ENCODE measurements at places on chromosomes 6 and 20.

GRCh38 chr6:72781624-72782023 is 159.8 kb downstream of the KCNQ5 start:
- no peak for DNase-seq
- no peak overlapping the region for H3K27ac ChIP-seq
- H3K27me3 ChIP-seq: no peaks in the 10 kb centered on the region
- H3K4me1 ChIP-seq: no peaks in the 10 kb centered on the region
- H3K36me3 ChIP-seq: no peaks in the 10 kb centered on the region

DNA sequence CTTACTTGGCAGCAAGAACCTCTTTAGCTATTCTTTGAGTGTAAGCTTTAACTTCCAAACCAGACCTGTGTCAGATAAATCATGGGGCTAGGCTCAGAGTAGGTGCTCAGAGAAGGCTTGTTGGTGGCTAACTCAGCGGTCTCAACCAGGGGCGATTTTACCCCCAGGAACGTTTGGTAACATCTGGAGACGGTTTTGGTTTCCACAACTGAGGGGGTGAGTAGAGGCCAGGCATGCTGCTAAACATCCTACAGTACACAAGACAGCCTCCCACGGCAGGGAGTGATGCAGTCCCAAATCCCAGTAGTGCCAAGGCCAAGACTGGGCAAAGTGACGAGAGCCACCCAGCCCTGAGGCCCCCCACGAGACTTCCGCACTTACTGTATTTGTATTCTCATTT is 59.2 kb downstream of the RAB44 start:
- H3K27me3 ChIP-seq: no peaks in the 10 kb centered on the region
- no peak for DNase-seq
- no peaks in the 10 kb centered on the region for H3K36me3 ChIP-seq

DNA sequence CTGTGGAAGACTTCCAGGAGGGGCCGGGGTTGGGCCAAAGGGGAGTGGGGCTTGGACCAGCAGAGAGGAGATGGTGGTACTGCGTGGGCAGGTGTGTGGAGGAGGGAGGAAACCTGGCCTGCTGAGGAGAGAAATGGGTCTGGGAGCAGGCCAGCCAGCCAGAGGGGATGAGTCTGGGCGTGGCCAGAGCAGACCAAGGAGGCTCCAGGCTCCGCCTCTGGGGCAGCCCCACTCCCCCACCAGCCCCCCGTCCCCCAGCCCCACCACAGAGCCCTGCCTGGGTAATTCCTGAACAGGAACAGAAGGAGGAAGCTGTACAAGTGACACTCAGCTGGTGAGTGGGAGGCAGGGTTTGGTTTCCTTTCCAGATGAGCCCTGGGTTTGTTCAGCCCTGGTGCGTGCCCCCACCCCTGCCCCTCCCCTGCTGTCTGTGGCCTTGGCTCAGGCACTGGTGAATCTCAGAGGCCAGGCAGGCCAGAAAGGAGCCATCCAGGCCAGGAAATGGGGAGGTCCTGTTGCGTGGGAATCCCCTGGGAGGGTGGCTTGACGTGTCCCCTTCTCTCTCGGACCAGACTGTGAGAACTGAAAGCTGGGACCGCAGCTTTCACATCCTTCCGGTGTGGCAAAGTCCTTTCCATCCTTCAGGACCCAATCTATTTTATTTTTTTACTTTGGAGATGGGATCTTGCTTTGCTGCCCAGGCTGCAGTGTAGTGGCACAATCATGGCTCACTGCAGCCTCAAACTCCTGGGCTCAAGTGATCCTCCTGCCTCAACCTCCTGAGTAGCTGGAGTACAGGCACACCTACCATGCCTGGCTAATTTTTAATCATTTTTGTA is 9.4 kb upstream of the SRC start:
- H3K4me3 ChIP-seq: no peak overlapping the region
- H3K27ac ChIP-seq: peak overlapping the region; percentile 60
- no peaks in the 10 kb centered on the region for H3K36me3 ChIP-seq
- DNase-seq: peak; percentile 87
- peaks cover 15% of the 10 kb centered on the region for H3K4me1 ChIP-seq

- H3K4me1 ChIP-seq: peaks cover 23% of the 10 kb centered on the region
- H3K36me3 ChIP-seq: no peaks in the 10 kb centered on the region
- H3K4me3 ChIP-seq: no peak overlapping the region
- H3K27ac ChIP-seq: peak overlapping the region; percentile 81
- no peaks in the 10 kb centered on the region for H3K27me3 ChIP-seq
These were observed 21.5 kb upstream of the RALGAPA2 start for GRCh38 chr20:20733943-20734342.

GRCh38 chr6:96743496-96743895 is 93.8 kb downstream of the GPR63 start:
- no peak for DNase-seq
- H3K36me3 ChIP-seq: no peaks in the 10 kb centered on the region
- H3K27ac ChIP-seq: no peak overlapping the region

- H3K27me3 ChIP-seq: no peaks in the 10 kb centered on the region
- peaks cover 12% of the 10 kb centered on the region for H3K4me1 ChIP-seq
- no peak overlapping the region for H3K27ac ChIP-seq
- no peaks in the 10 kb centered on the region for H3K36me3 ChIP-seq
These were observed 361.6 kb downstream of the THBS2 start for GRCh38 chr6:168892031-168892430.

- no peak overlapping the region for H3K4me3 ChIP-seq
- no peak for DNase-seq
- no peaks in the 10 kb centered on the region for H3K36me3 ChIP-seq
- no peaks in the 10 kb centered on the region for H3K4me1 ChIP-seq
- H3K27me3 ChIP-seq: no peaks in the 10 kb centered on the region
These were observed 125.2 kb downstream of the KIF6 start for GRCh38 chr6:39599973-39600372.

- H3K27ac ChIP-seq: no peak overlapping the region
- no peak overlapping the region for H3K4me3 ChIP-seq
- DNase-seq: no peak
- H3K36me3 ChIP-seq: no peaks in the 10 kb centered on the region
- H3K4me1 ChIP-seq: peaks cover 41% of the 10 kb centered on the region
These were observed 156.3 kb downstream of the SOBP start for GRCh38 chr6:107646176-107646575.

DNA sequence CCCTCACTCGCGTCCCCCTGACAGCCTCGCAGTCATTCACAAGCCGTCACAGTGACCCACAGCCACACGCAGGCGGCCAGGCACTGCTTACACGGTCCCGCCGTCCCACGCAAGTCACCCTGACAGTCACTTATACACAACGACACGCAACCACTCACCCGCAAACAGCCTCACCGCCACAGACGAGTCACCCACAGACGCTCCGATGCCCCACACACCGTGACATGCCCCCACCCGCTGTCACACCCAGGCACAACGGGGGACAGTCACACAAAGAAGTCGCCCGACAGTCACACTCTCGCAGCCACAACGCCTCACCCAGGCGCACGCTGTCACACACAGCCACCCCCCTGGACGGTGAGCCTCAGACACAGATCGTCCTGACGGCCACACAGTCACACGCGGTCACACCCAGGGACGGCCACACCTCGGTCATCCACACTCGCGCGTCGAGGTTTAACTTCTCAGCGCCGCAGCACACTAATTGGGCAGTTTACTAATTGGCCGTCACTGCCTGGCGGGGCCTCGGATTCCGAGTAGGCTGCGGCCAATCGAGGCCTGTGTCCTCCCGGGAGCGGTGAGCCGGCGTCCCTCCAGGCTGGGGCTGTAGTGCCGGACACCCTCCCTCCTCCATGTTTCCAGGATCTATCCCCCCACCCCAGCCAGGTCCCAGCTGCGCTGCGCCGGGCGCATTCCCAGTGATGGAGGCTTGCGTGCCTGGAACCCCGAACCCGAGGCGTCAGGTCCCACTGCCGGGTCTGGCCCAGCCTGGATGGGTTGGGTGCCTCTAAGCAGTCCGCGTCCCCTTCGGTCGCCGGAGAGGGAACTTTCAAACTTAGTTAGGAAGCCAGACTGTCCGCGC is 790 bp downstream of the TOX2 start:
- peak overlapping the region; percentile 69 for H3K4me3 ChIP-seq
- H3K27me3 ChIP-seq: peaks cover 45% of the 10 kb centered on the region
- H3K4me1 ChIP-seq: peaks cover 28% of the 10 kb centered on the region

DNA sequence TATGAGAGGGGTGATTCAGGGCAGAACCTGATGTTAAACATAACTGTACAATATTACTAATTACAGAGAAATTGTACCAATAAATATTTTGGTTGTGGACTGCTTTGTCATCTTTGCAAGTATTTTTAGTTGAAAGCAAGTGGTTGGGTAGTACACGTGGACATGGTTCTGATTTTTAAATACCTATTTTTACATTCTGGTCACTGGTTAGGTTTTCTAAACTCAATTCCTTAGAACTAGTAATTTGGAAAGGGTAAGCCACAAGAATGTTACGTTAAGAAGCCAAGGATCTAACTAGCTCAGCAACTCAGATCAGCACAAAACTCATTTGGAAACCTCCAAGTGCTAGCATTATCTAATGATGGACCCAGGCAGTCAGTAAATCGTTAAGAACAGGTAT is 2.7 kb downstream of the EPB41L2 start:
- no peak overlapping the region for H3K27ac ChIP-seq
- H3K4me3 ChIP-seq: no peak overlapping the region
- H3K36me3 ChIP-seq: peaks cover 4% of the 10 kb centered on the region
- no peak for DNase-seq
- peaks cover 8% of the 10 kb centered on the region for H3K27me3 ChIP-seq

GRCh38 chr6:126227833-126228702 is 111.8 kb upstream of the CENPW start:
- H3K27me3 ChIP-seq: no peaks in the 10 kb centered on the region
- no peak overlapping the region for H3K27ac ChIP-seq
- H3K36me3 ChIP-seq: no peaks in the 10 kb centered on the region
- H3K4me3 ChIP-seq: no peak overlapping the region
- DNase-seq: no peak
- no peaks in the 10 kb centered on the region for H3K4me1 ChIP-seq

DNA sequence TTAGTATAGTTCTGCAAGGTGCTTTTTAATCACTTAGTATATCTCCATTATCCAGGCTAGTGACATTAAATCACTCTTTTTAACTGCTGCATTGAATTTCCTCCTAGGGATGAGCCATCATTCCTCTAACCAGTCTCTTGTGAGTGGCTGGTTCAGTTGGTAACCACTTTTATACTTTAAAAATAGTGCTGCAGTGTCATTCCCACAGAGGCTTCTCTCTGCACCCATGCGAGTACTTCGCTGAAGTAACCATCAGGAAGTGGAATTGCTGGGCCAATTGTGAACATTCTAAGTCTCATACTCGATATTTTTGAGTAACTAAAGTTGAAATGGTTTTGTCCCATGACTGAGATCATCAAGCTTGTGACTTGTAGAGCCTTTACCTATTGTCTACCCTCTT is 2.1 kb downstream of the BTN3A2 start:
- H3K27me3 ChIP-seq: no peaks in the 10 kb centered on the region
- H3K27ac ChIP-seq: peak overlapping the region; percentile 96
- H3K4me1 ChIP-seq: peaks cover 61% of the 10 kb centered on the region
- no peak for DNase-seq
